Hematopoietic multipotent progenitor cell (in vitro differentiated cells): ENCODE measurements at places on chromosomes 3 and 15.

- peak; percentile 50 for DNase-seq
Observed at GRCh38 chr15:80982205-80982604, 7.4 kb downstream of the MESD start.

DNA sequence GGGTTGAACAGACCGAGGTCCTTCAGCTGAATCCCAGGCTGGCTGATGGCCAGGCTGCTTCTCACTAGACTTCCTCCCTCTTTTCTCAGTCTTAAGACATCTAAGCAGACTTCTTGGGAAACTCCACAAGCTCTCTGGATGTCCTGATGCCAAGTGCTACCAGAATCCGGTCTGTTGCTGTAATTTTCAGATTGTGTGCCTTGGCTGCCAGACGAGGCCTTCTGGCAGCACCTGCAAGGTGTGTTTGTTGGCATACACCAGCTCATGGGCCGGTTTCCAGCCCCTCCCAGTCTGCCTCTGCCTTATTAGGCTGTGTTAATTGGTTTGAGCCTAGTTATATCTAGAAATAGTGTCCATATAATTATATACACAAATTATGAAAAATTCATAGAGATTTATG is 120.6 kb downstream of the TNIK start:
- DNase-seq = no peak

DNA sequence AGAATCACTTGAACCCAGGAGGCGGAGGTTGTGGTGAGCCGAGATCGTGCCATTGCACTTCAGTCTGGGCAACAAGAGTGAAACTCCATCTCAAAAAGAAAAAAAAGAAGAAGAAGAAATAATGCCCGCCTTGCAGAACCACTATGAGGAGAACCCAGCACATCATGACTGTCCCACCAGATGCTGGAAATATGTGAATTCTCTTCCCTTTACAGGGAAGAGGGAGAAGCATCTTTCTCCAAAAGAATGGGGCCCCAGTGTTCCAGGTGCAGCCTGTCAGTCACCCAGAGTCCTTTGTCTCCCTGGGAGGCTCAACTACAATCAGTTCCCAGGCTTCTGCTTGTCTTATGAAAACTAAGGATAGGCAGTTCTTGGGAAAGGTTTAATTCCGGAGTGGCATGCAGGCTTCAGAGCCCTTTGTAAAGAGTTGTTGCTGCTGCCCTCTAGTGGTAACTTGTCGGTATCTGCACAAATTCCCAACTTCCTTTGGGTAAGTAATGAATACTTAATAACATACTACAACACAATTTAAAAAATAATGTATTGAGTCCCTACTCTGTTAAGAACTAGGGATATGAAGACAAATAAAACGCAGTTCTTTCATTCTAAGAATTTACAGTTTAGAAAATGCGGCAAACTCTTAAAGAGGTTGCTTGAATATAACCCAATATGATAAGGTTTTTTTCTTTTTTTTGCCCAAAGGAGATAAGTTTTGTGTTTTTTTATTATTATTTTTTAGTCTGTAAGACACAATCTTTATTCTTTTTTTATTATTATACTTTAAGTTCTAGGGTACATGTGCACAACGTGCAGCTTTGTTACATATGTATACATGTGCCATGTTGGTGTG is 18.6 kb upstream of the TICRR start:
- peak; percentile 28 for DNase-seq

DNA sequence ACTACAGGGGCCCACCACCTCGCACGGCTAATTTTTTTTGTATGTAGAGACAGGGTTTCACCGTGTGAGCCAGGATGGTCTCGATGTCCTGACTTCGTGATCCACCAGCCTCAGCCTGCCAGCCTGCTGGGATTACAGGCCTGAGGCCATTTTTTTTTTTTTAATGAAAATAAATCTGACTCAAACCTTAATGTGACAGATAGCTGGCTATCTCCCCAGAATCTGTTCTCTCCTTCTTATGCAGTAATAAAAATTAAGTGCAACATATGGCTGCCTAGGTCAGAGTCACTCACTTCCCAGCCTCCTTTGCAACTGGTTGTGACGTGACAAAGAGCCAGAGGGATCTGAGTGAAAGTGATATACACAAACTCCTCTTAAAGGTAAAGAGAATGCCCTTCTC is 53.0 kb downstream of the ZNF148 start:
- no peak for DNase-seq
